Uterus (tissue), 4 donors: ENCODE measurements at places on chromosomes 7 and 10. TPM values are rescaled to one million over a fixed set of nuclear protein-coding genes. Genes with fewer than 3 reads are reported as not detected.

ITPRID1 gene
- total RNA-seq: not detected

DNA sequence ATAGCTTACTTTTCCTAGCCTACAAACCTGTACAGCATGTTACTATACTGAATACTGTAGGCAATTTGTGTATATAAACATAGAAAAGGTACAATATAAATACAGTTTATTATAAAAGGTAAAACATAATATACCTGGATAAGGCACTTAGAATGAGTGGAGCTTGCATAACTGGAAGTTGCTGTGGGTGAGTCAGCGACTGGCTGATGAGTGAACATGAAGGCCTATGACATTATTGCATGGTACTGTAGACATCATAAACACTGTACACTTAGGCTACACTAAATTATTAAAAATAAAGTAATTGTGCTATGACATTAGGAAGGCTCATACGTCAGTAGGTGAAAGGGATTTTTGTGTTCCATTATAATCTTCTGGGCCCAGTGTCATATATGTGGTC lies 228.8 kb downstream of the HDAC9 start:
- H3K27me3 ChIP-seq: no peaks in the 10 kb centered on the region
- no peak overlapping the region for H3K4me3 ChIP-seq
- no peak for DNase-seq
- no peaks in the 10 kb centered on the region for H3K4me1 ChIP-seq

ATOH7 gene
- not detected for total RNA-seq

GRCh38 chr10:125190414-125190813 lies 30.1 kb upstream of the CTBP2 start:
- H3K27ac ChIP-seq: no peak overlapping the region
- DNase-seq: no peak
- no peaks in the 10 kb centered on the region for H3K27me3 ChIP-seq
- H3K36me3 ChIP-seq: no peaks in the 10 kb centered on the region

SHH gene
- not detected for total RNA-seq

GRCh38 chr10:98338318-98338717 lies 70.3 kb upstream of the LOXL4 start:
- no peak overlapping the region for H3K4me3 ChIP-seq
- H3K27ac ChIP-seq: no peak overlapping the region
- H3K36me3 ChIP-seq: no peaks in the 10 kb centered on the region
- H3K4me1 ChIP-seq: no peaks in the 10 kb centered on the region
- DNase-seq: no peak
- no peaks in the 10 kb centered on the region for H3K27me3 ChIP-seq

DNA sequence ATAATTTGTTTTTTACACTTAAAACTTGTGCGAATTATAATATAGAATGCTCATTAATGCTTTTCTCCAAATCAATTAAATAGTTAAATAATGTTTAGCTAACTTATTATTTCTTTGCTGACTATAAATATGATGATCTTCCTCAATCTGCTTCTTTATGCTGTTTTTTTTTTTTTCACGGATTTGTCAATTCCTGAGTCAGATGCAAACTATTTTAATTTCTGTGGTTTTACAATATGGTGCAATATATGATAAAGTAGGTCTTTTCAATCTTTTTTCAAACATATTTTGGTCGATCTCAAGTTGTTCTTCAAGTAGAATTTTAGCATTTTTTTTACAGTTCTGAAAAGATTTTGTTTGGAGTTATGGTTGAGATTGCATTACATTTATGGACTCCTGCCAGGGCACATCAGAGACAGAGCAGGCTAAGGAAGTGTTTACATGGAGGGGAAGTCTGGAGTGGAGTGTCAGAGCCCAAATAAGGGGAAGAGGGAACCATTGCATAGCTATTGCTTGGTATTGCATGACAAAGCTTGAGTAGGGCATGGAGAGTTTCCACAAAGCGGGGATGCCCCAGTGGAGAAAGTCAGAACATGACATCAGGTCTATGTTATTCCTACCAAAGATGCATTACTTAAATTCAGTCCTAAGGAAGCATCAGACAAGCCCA lies 204.4 kb downstream of the OTUD1 start:
- H3K4me1 ChIP-seq: no peaks in the 10 kb centered on the region
- no peak overlapping the region for H3K27ac ChIP-seq
- H3K27me3 ChIP-seq: no peaks in the 10 kb centered on the region
- H3K4me3 ChIP-seq: no peak overlapping the region

GPRIN2 gene
- total RNA-seq: not detected

GRCh38 chr7:29276199-29276598 lies 81.6 kb downstream of the CHN2 start:
- no peak overlapping the region for H3K27ac ChIP-seq
- no peaks in the 10 kb centered on the region for H3K27me3 ChIP-seq
- H3K36me3 ChIP-seq: no peaks in the 10 kb centered on the region
- no peaks in the 10 kb centered on the region for H3K4me1 ChIP-seq

DNA sequence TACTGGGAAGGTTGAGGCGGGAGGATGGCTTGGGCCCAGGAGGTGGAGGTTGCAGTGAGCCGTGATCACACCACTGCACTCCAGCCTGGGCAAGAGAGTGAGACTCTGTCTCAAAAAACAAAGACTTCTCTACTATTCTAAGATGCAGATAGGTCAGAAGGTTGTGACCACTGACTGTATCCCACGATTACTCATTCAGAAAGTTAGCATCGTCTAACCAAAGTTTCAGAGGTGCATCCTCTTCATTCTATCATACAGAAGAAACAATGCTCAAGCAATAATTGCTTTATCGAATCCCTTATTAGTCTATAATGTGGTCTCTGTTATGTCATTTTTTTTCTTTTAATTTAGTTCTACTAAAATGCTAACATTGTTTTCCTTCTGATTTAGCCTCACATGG lies 348.7 kb upstream of the LRGUK start:
- H3K4me1 ChIP-seq: no peaks in the 10 kb centered on the region
- no peaks in the 10 kb centered on the region for H3K36me3 ChIP-seq
- DNase-seq: no peak
- no peak overlapping the region for H3K4me3 ChIP-seq
- no peak overlapping the region for H3K27ac ChIP-seq

DNA sequence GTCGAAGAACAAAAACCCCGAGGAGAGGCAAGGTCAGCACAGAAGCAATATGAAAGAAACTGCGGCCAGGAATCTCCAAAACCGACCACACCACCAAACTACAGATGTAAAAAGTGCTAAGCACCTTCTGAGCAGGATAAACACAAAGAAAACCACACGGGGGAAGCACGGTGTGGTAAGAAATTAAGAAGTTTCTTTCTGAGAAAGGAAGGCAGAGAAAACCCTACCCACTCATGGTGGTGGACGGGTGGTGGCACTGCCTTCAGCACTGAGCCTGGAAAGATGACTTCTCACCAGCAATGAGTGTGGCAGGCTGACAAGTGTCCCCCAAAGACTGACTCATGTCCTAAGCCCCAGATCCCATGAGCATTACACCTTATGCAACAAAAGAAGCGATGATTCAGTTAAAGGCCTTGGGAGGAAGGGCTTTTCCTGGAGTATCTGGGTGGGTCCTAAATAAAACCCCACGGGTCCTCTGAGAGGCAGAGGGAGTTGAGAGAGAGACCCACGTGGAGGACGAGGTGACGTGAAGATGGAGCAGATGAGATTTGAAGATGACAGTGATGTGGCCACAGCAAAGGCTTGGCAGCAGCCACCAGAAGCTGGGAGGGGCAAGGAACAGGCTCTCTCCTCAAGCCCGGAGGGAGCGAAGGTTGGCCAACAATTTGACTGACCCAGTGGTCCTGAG lies 124.9 kb downstream of the DLG5 start:
- no peaks in the 10 kb centered on the region for H3K4me1 ChIP-seq
- no peak for DNase-seq
- H3K4me3 ChIP-seq: no peak overlapping the region
- H3K27me3 ChIP-seq: no peaks in the 10 kb centered on the region
- H3K36me3 ChIP-seq: no peaks in the 10 kb centered on the region
- no peak overlapping the region for H3K27ac ChIP-seq
